ENCODE measurements at places on chromosomes 3 and 15.
A peak's percentile ranks its signal among the peaks of the same experiment; 100 is the strongest.

DNA sequence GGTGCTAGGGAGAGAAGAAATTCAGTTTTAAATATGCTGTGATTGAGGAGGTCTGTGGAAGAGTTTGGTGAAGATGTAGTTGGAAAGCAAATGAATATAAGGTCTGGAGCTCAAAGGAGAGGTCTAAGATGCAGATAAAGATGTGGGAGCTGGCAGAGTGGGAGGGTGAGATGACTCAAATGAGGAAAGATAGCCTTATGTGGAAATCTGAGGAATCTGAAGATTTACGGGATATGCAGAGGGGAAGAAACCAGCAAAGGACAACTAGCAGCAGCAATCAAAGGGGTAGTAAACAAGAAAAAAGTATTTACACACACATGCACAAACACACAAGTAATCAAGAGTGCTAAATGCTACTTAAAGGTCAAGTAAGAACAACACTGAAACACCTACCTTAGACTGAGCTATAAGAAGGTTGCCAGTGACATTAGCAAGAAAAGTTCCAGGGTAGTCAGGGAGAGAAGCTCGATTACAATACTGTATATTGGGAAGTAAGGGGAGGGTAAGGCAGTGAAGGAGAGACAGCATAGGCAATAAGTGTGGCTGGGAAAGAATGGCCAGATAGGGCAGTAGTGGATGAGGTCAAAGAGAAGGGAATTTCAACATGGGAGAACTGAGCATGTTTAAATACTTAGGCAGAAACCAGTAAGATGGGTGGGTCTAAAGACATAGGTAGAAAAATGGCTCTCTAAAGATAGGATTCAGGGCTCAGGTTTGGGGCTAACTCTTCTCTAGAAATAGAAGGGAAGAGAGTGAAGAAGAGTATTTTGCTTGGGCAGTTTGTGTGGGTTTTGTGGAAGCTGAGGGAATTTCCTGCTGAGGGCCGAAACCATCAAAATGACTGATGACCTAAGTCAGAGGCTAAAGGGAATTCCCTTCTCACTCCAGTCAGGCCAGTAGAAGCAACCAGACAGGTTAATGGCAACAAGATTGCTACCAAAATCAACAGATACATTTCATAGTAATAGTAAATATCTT is 8.9 kb downstream of the CMTM6 start:
- no peak for DNase-seq

DNA sequence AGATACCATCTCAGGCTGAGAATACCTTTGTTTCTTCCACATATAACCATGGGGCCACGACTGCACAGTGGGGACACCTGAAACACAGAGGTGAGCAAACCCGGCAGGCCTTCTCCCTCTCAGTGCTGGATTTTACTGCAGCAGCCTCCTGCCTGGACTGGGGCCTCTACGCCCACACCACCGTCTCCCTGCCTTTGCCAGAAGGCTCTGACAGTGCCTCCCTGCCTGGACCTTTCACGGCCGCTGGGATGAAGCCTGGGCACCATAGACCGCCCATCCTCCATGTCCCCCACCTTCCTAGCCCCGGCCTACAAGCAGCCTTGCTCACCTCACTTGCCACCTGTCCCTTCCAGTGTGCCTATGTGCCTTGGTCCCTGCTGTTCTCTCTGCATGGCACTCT is 214.3 kb downstream of the NFKBIZ start:
- no peak for DNase-seq

- DNase-seq = no peak
Measured at GRCh38 chr15:70646169-70646568, 117.2 kb downstream of the UACA start.

- DNase-seq = no peak
Measured at GRCh38 chr3:9244495-9245183, 4.8 kb downstream of the SRGAP3 start.

DNA sequence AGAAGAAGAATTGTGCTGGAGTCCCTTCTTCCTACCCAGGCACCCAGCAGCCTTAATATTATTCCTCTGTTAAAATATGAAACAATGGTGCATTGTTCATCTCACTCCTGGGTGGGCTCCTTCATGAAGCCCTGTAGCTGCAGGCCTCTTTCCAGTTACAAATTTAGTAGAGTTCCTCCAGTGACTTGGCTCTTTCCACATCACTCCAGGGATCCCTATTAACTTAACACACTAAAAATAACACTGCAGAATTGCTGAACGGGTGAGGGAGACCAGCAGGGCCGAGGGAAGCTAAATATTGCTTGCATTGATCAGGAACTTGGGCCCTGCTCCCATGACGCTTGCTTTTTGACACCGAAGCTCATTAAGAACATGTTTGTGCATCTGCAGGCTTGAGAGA is 142.3 kb downstream of the PDCD6IP start:
- no peak for DNase-seq

- DNase-seq = no peak
Measured at GRCh38 chr3:72081471-72082185, 296.7 kb upstream of the PROK2 start.

GRCh38 chr3:157872902-157873301 is 233.3 kb downstream of the SHOX2 start:
- no peak for DNase-seq

DNA sequence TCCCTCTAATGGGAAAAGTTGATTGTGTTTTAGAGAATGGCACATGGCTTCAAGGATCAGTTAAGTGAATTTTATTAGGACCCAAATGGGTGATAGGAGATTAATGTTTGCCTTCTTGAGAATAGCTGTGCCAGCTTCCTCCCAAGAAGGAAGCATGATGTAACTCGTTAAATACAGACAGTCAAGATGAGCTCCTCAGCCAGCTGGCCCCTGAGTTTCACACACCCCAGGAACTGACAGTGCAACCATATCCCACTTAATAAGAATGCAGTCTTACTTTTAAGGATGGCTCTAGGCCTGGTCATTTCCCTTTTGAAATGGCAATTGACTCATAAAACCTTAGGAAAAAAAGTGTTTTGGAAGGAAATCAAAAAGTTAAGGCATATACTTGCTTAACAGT is 472.8 kb upstream of the KCNMB2 start:
- DNase-seq = no peak

- peak; percentile 83 for DNase-seq
Measured at GRCh38 chr15:85730001-85730820, 64.5 kb downstream of the KLHL25 start.

GRCh38 chr3:192408007-192408646 is 319.2 kb downstream of the FGF12 start:
- no peak for DNase-seq

- DNase-seq = no peak
Measured at GRCh38 chr3:5754602-5755001, 567.1 kb downstream of the EDEM1 start.

Data from CD4-positive, alpha-beta T cell (primary cell).